ENCODE measurements at places on chromosomes 13 and 19.

DNA sequence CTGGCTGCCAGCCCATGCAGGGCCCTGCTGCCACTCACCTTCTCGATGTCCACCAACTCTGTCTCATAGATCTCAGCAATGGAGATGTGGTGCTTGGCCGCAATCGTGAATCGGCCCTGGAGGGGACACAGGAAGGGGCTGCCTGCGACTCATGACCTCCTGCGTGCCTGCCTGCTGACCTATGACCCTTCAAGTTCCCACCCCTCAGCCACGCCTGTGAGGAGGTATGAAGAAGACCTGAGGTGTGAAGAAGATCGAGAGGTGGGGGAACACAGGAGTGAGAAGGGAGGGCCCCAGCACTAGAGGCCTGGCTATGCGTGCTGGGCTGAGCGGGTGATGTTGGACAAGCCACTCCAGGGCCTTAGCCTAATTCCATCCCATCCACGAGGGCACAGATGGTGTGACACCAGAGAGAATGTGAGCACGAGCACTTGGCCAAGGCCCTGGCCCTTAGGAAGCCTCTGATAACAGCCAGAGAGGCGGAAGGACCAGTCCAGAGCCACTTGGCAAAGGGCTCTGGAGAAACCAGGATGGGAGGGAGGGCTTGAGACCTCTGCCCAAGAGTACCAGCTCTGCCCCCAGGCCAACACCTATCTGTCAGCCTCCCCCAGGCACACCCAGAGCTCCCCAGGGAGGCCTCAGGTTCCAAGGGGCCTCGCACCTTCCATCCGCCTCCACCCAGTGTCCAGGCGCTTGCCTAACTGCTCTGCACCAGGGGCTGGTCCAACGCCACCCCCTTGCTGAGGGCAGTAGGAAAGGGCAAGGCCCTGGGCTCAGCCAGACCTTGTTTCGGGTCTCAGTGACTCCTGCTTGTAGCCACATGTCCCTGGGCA is 9.6 kb upstream of the KPTN start:
- H3K36me3 ChIP-seq, result peaks cover 28% of the 10 kb centered on the region
- H3K4me3 ChIP-seq, result no peak overlapping the region
- H3K4me1 ChIP-seq, result no peaks in the 10 kb centered on the region
- no peaks in the 10 kb centered on the region for H3K27me3 ChIP-seq

DNA sequence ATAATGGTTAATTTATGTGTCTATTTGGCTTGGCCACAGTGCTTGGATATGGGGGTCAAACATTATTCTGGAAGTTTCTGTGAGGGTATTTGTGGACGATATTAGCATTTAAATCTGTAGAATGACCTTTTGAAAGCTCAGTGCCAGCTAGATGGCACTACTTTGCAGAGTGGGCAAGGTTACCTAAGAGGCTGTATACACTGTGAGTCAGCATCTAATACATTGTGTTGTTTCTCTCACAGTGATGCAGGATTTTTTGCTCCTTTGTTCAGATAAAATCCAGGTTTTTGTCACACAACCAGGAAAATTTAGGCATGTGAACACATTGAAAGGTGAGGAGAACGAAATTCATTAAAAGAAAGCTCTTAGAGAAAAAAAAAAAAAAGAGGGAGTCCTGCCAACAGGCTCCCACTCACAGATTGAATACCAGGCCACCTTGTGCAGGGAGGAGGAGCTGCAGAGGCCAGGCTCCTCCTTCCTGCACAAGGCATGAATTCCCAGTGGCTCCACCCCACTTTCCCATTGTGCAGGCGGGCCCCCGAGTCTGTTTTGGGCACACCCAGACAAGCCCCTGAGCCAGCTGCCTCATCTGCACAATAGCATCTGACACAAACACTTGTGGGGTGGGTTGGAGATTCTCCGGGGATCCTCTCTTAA is 551.0 kb upstream of the ATXN8OS start:
- no peak overlapping the region for H3K27ac ChIP-seq
- H3K27me3 ChIP-seq, result no peaks in the 10 kb centered on the region
- no peak for DNase-seq
- no peaks in the 10 kb centered on the region for H3K4me1 ChIP-seq

- peaks cover 31% of the 10 kb centered on the region for H3K4me1 ChIP-seq
- DNase-seq, result no peak
- no peak overlapping the region for H3K4me3 ChIP-seq
Measured at GRCh38 chr19:29524201-29524911, 1.4 kb upstream of the VSTM2B start.

- no peak overlapping the region for H3K27ac ChIP-seq
- no peaks in the 10 kb centered on the region for H3K4me1 ChIP-seq
- H3K4me3 ChIP-seq, result no peak overlapping the region
- no peak for DNase-seq
- H3K27me3 ChIP-seq, result no peaks in the 10 kb centered on the region
- peaks cover 3% of the 10 kb centered on the region for H3K36me3 ChIP-seq
Measured at GRCh38 chr19:23789246-23789645, 30.6 kb upstream of the ZNF681 start.

DNA sequence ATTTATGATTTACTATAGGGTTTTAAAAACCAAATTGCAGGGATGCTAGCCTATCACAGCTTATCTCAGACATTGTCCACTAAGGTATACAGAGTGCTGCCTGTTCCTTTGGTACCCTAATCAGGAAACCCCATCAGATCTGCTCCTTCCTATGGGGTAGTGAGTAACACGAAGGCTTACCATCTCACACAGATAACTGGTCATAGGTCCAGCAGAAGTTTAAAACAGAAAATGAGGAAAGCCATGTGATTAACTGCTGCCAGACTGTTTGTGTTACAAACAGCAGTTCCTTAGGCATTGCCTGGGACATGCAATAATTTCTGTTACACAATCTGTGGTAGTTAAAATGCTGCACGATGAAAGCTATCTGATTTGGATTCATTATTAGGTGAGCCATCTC is 53.5 kb upstream of the ALOX5AP start:
- no peaks in the 10 kb centered on the region for H3K27me3 ChIP-seq
- no peaks in the 10 kb centered on the region for H3K36me3 ChIP-seq
- DNase-seq, result no peak
- H3K4me3 ChIP-seq, result no peak overlapping the region
- H3K4me1 ChIP-seq, result no peaks in the 10 kb centered on the region

- peaks cover 54% of the 10 kb centered on the region for H3K4me1 ChIP-seq
- peak overlapping the region; percentile 88 for H3K27ac ChIP-seq
- H3K36me3 ChIP-seq, result peaks cover 8% of the 10 kb centered on the region
Measured at GRCh38 chr19:661427-662196, 1.4 kb downstream of the RNF126 start.

DNA sequence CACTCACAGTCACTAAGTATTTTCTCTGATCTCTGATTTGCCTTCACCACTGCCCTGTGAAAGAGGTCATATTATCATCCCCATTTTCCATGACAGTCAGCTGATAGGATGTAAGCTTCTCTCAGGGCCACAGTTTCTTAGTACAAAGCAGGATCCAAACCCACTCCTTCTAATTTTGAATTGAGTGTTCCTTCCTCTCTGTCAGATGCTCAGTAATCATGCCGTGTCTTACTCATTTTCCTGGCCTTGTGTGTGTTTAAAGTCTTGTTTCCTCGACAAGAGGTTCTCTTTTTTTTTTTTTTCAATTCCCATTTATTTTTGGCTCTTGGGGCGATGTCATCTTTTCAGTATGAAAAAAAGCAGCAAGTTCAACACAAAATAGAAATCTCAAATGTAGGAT is 72.3 kb downstream of the NAA16 start:
- no peak overlapping the region for H3K27ac ChIP-seq
- H3K36me3 ChIP-seq, result no peaks in the 10 kb centered on the region
- H3K4me1 ChIP-seq, result no peaks in the 10 kb centered on the region
- no peak overlapping the region for H3K4me3 ChIP-seq

DNA sequence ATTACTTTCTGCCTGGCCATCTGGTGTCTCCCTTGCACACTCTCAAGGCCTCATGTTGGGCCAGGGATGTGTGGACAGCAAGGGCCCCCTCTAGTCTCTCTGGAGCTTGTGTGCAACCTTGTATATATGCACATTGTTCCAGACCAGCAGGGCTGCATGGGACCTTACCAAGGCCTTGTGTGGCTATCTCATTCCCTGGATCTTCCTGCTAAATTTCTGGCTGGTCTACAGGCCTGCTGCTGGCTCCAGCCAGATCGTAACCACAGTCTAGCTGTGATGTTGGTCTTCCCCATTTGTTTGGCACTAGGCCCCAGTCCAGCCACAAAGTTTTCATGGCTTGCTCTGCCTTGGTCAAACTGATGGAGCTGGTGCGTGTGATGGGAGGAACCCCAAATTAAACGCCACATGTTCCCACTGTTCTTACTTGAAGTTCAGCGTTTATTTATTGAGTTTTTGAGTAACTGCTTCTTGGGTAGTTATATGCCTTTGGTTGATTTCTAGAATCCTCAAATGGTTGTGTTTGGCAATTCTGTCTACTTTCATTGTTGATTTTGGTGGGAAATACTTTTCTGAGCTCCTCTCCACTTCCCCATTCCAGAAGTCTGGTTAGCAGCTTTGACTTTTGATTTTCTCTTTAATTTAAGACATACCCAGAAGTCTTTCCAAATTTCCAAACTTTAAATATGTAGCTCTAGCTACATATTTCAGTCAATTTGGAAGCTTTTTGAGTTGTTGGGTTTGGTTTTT is 56.4 kb downstream of the SIPA1L3 start:
- peaks cover 14% of the 10 kb centered on the region for H3K4me1 ChIP-seq
- H3K27ac ChIP-seq, result no peak overlapping the region
- H3K4me3 ChIP-seq, result no peak overlapping the region
- no peaks in the 10 kb centered on the region for H3K27me3 ChIP-seq

GRCh38 chr19:14731200-14731599 is 41.4 kb downstream of the ZNF333 start:
- DNase-seq, result no peak
- H3K36me3 ChIP-seq, result no peaks in the 10 kb centered on the region
- no peak overlapping the region for H3K27ac ChIP-seq
- no peaks in the 10 kb centered on the region for H3K27me3 ChIP-seq

GRCh38 chr13:32811297-32811800 is 204.9 kb upstream of the KL start:
- H3K4me1 ChIP-seq, result no peaks in the 10 kb centered on the region
- H3K4me3 ChIP-seq, result no peak overlapping the region

DNA sequence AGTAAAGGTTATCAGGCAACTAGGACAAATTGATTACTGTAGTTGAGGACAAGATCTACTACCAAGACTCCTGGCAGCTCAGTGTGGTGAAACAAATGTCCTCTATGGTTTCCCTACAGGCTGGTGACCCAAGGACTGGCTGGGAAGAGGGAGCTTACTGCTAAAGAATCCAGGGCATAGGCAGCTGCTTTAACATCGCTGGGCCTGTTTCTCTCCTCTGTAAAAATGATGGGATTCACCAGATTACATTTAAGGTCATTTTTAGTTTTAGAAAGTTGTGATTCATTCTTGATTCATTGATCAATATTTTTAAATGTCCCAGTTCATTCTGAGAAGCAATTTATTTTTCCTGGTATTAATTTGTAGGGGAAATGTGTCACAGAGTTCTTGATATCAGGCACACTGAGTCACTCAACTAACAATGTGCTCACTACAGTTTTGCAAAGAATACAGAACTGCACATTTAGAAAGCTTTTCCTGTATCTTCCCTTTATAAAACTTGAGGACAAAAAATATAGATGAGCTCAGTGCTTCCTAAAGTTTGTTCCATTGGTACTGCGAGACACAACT is 19.6 kb upstream of the FAM124A start:
- no peak overlapping the region for H3K4me3 ChIP-seq
- no peak overlapping the region for H3K27ac ChIP-seq
- H3K36me3 ChIP-seq, result no peaks in the 10 kb centered on the region
- H3K27me3 ChIP-seq, result no peaks in the 10 kb centered on the region
- H3K4me1 ChIP-seq, result no peaks in the 10 kb centered on the region

- peak overlapping the region; percentile 74 for H3K27ac ChIP-seq
- no peak overlapping the region for H3K4me3 ChIP-seq
- H3K4me1 ChIP-seq, result peaks cover 63% of the 10 kb centered on the region
- no peaks in the 10 kb centered on the region for H3K36me3 ChIP-seq
- DNase-seq, result peak; percentile 78
- no peaks in the 10 kb centered on the region for H3K27me3 ChIP-seq
Measured at GRCh38 chr13:110249326-110249725, 57.6 kb downstream of the COL4A1 start.

DNA sequence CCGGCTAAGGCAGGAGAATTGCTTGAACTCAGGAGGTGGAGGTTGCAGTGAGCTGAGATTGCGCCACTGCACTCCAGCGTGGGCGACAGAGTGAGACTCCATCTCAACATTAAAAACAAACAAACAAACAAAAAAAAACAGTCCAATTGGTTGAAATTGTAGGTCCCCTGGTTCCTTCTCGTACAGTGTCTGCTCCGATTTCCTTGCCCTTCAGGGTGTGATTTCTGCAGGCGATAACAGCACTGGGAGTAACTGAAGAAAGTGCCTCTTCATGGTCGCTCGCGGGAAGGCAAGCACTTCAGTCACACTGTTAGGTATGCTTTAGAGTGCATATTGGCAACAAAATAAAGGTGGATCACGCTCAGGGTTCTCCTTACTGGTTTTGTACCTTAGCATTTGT is 39.7 kb downstream of the TPT1 start:
- H3K27ac ChIP-seq, result no peak overlapping the region
- H3K4me1 ChIP-seq, result no peaks in the 10 kb centered on the region
- peaks cover 18% of the 10 kb centered on the region for H3K27me3 ChIP-seq
- H3K36me3 ChIP-seq, result no peaks in the 10 kb centered on the region

GRCh38 chr13:49716615-49717014 is 25.3 kb upstream of the EBPL start:
- no peaks in the 10 kb centered on the region for H3K4me1 ChIP-seq
- no peak overlapping the region for H3K27ac ChIP-seq

DNA sequence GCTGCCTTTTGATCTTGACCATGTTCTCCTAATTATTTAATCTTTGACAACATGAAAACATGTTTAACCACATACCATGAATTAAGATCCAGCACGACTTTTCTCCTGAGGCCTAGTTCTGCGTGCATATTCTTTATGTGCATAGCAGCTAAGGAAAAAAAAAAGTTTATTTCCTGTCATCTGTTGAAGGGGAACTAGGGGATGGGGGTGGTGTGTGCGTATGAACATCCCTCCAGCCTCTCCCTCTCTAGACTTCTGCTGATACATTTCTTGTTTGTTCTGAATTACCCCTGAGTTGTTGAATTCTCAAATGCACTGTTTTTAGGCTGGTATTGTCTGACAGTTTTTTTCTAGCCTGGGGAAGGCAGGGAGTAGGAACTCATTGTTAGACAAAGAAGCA is 543.3 kb downstream of the FGF9 start:
- H3K4me1 ChIP-seq, result no peaks in the 10 kb centered on the region
- no peak overlapping the region for H3K27ac ChIP-seq
- no peak overlapping the region for H3K4me3 ChIP-seq
- no peaks in the 10 kb centered on the region for H3K36me3 ChIP-seq
- no peak for DNase-seq

All from tibial artery (tissue), 4 donors.